ENCODE measurements at places on chromosomes 1 and 21.
A peak's percentile ranks its signal among the peaks of the same experiment; 100 is the strongest.

DNA sequence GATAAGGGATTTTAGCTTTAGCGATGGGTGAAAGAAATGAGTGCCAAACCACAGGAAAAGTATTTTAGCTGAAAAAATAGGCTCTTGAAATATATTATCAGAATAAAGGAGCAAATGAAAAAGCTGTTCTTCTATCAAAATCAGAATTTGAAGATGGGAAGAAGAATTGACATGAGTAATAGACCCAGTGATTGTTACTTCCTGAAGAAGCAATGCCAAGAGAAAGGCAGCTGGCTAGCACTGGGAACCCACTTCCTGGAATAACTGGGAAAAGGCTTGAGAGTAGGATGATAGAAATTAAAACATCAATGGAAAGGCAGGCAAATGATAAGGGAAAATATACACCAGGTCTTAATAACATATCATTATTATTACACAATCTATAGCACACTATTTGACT is 29.9 kb upstream of the LYPLAL1 start:
- no peak for DNase-seq

- no peak for DNase-seq
Measured at GRCh38 chr1:97209381-97209957, 487.9 kb downstream of the PTBP2 start.

- peak; percentile 96 for DNase-seq
Measured at GRCh38 chr1:8211883-8212579, 105.9 kb upstream of the SLC45A1 start.

DNA sequence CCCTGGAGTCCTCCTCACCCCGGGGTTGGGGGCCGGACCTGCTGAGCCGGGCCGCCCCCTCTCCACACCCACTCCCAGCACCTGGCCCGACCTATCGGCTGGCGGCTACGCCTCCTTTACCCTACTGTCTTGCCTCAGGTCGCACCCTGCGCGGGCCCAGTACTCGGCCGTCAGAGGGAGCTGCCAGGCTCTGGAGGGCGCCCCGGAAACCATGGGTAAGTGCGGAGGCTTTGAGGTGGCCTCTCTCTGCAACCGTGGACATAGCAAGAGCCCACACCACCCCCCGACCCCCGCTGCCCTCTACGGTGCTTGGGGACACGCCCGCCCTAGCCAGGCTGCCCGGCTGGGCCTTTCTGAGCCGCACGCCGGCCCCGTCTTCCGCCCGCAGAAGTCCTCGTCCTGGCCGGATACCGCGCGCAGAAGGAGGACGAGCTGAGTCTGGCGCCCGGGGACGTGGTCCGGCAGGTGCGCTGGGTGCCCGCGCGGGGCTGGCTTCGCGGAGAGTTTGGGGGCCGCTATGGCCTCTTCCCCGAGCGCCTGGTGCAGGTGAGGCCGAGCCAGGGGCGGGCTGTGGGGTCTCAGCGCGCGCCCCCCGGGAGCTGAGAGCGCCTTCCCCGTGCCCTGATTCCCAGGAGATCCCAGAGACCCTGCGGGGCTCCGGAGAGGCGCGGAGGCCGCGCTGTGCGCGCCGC is at the start of gene SH3D21:
Gene SH3D21, plus strand, starts transcription at position 159 of the 692 bp plus-strand sequence. Its CDS starts 53 bp downstream, at position 212.
- peak; percentile 32 for DNase-seq

GRCh38 chr1:162134646-162135045 is 65.2 kb downstream of the NOS1AP start:
- no peak for DNase-seq

DNA sequence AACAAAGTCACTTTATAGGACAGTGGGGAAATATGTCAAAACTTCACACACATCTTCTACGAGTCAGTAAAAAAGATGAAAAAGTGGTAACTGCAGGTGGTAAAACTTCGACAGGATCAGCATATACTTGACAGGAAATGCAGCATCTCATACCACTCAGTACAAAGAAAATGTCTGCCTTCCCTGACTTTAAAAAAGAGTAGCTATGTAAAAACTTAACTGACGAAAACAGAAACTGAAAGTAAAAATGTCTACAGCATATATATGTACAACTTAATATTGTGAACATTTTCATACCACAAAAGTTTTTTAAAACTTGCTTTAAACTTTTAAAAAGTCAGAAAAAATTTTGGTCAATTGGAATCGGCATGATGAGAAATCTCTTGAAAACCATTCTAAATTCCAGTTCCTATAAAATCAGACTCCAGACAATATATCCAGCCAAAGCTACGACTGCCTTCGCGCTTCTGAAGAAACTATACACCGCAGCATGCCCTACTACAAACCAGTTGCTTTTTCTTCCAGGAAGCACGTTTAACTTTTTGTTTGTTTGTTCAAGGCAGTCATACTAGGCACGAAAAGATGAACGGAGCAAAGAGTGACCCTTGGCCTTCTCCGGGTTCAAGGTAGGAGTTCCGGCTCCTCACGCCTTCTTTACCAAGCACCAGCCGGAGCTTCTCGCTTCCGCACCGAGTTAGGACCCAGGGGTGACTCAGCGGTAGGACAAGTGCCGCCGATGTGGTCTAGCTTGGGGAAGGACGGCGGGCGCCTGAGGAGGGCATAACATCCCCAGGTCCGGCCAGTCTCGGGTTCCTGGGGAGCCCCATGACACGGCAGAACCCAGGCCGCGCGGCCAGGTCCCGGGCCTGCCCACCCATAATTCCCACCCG is 612 bp downstream of the PSMA5 start:
- peak; percentile 66 for DNase-seq

- DNase-seq, result peak; percentile 48
Measured at GRCh38 chr1:248576260-248576980, 1.9 kb upstream of the OR2T34 start.

DNA sequence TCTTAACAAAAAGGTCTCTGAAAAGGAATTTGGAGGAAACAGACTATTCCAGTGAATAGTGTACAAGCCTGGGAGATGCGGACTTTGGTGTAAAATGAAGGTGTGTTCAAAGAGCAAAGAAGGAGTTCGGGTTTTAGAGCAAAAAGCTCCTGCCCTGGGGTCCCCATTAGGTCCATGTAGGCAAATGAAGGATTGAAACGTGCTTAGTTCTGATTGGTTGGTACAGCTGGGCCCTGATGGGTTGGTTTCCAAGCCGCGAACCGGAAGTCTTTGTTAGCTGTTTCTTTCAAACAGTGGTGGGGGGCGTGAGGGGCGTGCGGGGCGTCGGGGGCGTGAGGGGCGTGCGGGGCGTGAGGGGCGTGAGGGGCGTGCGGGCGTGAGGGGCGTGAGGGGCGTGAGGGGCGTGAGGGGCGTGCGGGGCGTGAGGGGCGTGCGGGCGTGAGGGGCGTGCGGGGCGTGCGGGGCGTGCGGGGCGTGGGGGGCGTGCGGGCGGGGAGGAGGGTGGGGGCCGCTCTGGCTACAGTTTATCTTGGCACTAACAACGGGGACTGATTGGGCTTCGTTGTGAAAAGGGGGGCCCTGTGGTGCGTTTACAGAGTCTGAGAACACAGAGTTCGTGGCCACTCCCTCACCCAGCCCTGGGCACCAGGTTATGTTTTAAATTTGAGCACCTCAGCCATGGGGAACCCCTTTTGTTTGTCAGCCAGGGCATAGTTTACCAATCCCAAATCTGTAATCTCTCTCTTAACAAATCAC is 29.4 kb downstream of the LRRC3 start:
- no peak for DNase-seq

- no peak for DNase-seq
Measured at GRCh38 chr1:58907398-58907797, 123.6 kb upstream of the JUN start.

DNA sequence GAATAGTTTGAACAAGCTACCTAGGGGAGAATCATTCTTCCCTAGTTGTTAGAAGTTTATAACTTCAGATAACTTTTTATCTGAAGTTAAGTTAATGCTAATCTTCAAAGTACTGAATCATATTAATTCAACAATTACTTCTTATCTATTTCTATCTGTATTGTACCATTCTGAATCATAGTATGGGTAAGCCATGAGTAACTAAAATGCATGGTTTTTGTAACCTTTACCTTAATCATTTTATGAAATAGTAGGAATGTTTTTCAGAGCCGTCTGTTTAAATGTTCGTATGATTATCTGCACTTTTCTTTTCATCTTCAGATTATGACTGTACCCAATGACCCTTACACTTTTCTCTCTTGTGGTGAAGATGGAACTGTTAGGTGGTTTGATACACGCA is 50.3 kb upstream of the MPC2 start:
- DNase-seq, result no peak

- no peak for DNase-seq
Measured at GRCh38 chr1:39632682-39633417, 6.6 kb downstream of the HEYL start.

DNA sequence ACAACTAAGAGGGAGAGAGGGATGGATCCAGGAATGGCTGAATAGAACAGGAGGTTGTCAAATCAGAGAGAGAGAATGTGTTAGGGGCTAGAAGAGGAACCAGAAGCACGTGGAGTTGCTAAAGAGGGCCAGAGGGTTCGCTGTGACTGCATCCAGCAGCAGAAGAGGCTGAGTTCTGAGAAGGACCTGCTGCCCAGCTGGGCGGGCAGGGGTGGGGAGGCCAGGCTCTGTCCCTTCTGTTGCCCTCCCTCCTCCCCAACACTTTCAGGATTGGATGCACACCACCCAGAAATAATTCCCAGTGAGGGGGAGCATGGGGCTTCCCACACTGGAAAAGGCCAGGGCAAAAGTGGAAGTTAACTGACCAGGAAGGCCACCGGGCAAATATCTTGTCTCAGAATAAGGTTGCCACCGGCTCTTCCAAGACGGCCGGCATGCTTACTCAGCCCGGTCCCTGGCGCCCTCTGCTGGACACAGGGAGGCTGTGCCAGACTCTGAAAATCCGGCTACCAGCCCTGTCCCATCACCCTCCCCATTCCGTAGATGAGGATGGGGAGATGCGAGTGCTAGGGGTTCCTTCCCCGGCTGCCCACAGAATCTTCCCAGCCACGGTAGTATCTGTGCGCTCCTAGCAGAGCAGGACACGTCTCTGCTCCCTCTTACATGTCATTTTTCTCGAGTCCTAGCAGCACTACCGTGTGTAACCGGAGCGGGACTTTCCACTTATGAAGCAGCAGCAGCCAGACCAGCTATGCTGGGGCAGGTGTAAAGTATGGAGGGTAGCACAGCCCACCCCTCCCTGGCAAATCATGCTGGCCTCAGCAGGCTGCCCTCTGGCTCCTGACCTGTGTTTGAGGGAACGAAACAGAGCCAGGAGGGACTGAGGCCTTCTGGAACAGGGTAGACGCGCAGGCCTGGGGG is 46.8 kb upstream of the A3GALT2 start:
- DNase-seq, result peak; percentile 60

GRCh38 chr1:21511579-21512522 is 2.6 kb downstream of the ALPL start:
- DNase-seq, result no peak

DNA sequence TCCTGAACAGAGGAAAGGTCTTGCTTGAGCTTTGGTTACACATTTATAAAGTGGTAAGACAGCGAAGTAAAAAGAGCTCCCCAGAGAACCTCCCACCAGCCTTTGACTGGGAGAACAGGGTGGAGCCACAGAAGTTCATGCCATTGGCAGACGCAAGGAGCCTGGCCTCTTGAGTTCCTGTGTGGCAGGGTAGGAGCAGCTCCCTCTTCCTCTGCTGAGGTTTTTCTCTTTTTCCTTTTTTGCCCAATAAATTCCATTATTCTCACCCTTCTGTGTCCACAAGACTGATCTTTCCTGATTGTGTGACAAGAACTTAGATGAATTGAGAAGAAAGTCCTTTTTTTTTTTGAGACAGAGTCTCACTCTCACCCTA is 4.3 kb downstream of the THEM4 start:
- no peak for DNase-seq

GRCh38 chr21:25314247-25314646 is 293.0 kb downstream of the MRPL39 start:
- no peak for DNase-seq

DNA sequence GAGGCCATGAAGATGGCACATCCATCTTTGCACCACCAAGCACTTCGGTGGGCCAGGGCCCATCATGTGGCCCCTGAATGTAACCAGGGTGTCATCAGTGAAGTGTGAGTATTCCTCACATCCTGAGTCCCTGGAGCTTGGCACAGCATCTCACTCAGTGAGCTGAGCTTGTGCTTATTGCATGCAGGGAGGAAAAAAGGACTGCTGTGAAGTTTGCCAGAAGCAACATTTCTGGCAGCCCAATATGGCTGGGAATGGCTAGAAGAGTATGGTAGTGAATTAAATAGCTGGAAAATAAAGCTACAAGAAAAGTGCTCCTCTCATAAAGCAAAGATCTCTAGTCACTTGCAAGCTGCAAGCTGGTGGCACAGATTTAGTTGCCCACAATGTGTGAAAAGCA is 109.3 kb downstream of the TNFSF18 start:
- no peak for DNase-seq

GRCh38 chr1:82564333-82564732 is 763.6 kb downstream of the ADGRL2 start:
- DNase-seq, result no peak

- no peak for DNase-seq
Measured at GRCh38 chr1:107843989-107844388, 121.0 kb downstream of the VAV3 start.

GRCh38 chr1:160108888-160109662 is 6.5 kb upstream of the ATP1A2 start:
- peak; percentile 79 for DNase-seq

DNA sequence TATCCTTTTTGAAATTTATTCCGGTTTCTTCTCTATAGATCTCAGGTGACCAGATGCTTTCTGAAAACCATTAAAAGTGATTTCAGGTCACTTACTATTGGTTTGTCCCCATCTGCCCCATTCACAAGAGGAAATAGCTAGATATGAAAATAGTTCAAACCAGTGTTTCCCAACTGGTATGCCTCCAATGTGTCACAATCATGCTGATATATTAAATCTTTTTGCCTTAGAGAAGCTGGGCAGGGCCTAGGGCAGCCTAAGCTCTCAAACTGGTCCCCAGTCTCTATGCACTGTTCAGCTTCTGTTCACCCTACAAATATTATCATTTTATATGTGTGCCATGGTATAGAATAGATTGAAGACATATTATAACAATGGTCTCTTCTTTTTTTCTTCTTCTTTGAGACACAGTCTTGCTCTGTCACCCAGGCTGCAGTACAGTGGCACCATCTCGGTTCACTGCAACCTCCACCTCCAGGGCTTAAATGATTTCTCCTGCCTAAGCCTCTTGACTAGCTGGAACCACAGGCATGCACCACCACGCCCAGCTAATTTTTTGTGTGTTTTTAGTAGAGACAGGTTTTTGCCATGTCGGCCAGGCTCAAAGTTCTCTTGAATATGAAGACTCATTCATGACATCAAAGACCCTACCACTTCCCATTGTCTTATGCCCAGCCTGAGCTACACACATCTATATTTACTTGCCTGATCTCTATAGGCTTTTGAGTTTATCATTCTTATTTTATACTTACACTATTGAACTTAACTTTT is 15.7 kb downstream of the PTPN22 start:
- DNase-seq, result peak; percentile 46

GRCh38 chr1:211902624-211903291 is 72.2 kb upstream of the LPGAT1 start:
- DNase-seq, result no peak

- no peak for DNase-seq
Measured at GRCh38 chr1:93262645-93263044, 82.1 kb downstream of the CCDC18 start.

All from MV-4-11 (cell line).